ENCODE measurements at places on chromosomes 7 and 10. TPM values are rescaled to one million over a fixed set of nuclear protein-coding genes. Genes with fewer than 3 reads are reported as not detected.

Gene HMX2
- not detected for total RNA-seq

Gene CHAT
- not detected for total RNA-seq

Gene CAMK2B
- total RNA-seq, result not detected

Gene AFAP1L2
- 1.8 TPM for total RNA-seq

Gene MNX1
- total RNA-seq, result not detected

Gene NCAPG2
- 14.7 TPM for total RNA-seq

Data from hair follicle dermal papilla cell (primary cell).